Activated CD8-positive, alpha-beta memory T cell treated with anti-CD3 and anti-CD28 coated beads, Interleukin-2, amount 10 ng/mL, durations not matched to agents 7 days and 5 days (primary cell): ENCODE measurements at places on chromosomes 7 and 10. TPM values are rescaled to one million over a fixed set of nuclear protein-coding genes. Genes with fewer than 3 reads are reported as not detected.
A peak's percentile ranks its signal among the peaks of the same experiment; 100 is the strongest.

GRCh38 chr7:10429511-10429910 is 544.2 kb upstream of the PHF14 start:
- no peaks in the 10 kb centered on the region for H3K36me3 ChIP-seq
- DNase-seq, result no peak
- no peaks in the 10 kb centered on the region for H3K4me1 ChIP-seq
- no peaks in the 10 kb centered on the region for H3K27me3 ChIP-seq

Gene HKDC1
- total RNA-seq, result 0.61 TPM

- peak; percentile 92 for DNase-seq
- H3K27me3 ChIP-seq, result peaks cover 2% of the 10 kb centered on the region
- H3K4me3 ChIP-seq, result peak overlapping the region; percentile 85
- peaks cover 3% of the 10 kb centered on the region for H3K36me3 ChIP-seq
- peaks cover 10% of the 10 kb centered on the region for H3K4me1 ChIP-seq
These were observed 2.7 kb upstream of the MUC17 start for GRCh38 chr7:101017064-101017777.

Gene CDC14C
- total RNA-seq, result not detected

Gene PITX3
- not detected for total RNA-seq

Gene PARP12
- total RNA-seq, result 104 TPM

GRCh38 chr10:13686331-13686752 is 99.6 kb downstream of the PRPF18 start:
- DNase-seq, result no peak
- no peaks in the 10 kb centered on the region for H3K4me1 ChIP-seq
- H3K36me3 ChIP-seq, result no peaks in the 10 kb centered on the region
- H3K27ac ChIP-seq, result no peak overlapping the region
- peaks cover 6% of the 10 kb centered on the region for H3K27me3 ChIP-seq
- no peak overlapping the region for H3K4me3 ChIP-seq

Gene HYAL4
- not detected for total RNA-seq

Gene EVX1
- total RNA-seq, result not detected
